ENCODE measurements at places on chromosomes 16 and 17.
A peak's percentile ranks its signal among the peaks of the same experiment; 100 is the strongest.

DNA sequence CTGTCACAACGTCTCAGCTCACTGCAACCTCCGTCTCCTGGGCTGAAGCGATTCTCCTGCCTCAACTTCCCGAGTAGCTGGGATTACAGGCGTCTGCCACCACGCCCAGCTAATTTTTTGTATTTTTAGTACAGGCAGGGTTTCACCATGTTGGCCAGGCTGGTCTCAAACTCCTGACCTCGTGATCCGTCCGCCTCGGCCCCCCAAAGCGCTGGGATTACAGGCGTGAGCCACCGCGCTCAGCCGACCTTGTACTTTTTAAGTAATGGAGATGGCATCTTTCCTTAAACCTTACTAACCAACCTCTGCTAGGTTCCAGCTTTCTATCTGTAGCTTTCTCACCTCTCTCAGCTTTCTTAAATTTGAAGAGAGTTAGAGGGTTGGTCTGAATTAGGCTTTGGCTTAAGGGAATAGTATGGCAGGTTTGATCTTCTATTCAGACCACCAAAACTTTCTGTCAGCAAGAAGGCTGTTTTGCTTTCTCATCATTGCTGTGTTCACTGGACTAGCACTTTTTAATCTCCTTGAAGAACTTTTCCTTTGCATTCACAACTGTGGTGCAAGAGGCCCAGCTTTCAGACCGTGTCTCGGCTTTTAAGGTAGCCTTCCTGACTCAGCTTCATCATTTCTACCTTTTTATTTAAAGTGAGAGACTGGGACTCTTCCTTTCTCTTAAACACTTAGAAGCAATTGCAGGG is 28.0 kb downstream of the YWHAE start:
- peaks cover 11% of the 10 kb centered on the region for H3K36me3 ChIP-seq
- no peaks in the 10 kb centered on the region for H3K27me3 ChIP-seq
- no peak overlapping the region for H3K27ac ChIP-seq
- DNase-seq = no peak

- H3K27me3 ChIP-seq = no peaks in the 10 kb centered on the region
- DNase-seq = peak; percentile 28
- H3K36me3 ChIP-seq = peaks cover 31% of the 10 kb centered on the region
- peaks cover 33% of the 10 kb centered on the region for H3K4me1 ChIP-seq
- H3K4me3 ChIP-seq = peak overlapping the region; percentile 87
Measured at GRCh38 chr17:80146121-80147034, 550 bp downstream of the EIF4A3 start.

GRCh38 chr17:27506348-27507218 is 50.3 kb downstream of the KSR1 start:
- DNase-seq = no peak
- H3K4me1 ChIP-seq = no peaks in the 10 kb centered on the region
- no peak overlapping the region for H3K4me3 ChIP-seq
- H3K27me3 ChIP-seq = no peaks in the 10 kb centered on the region

GRCh38 chr17:2140683-2141082 is 85.8 kb downstream of the HIC1 start:
- DNase-seq = no peak
- H3K4me3 ChIP-seq = no peak overlapping the region
- no peaks in the 10 kb centered on the region for H3K27me3 ChIP-seq
- H3K36me3 ChIP-seq = peaks cover 14% of the 10 kb centered on the region
- peaks cover 4% of the 10 kb centered on the region for H3K4me1 ChIP-seq

DNA sequence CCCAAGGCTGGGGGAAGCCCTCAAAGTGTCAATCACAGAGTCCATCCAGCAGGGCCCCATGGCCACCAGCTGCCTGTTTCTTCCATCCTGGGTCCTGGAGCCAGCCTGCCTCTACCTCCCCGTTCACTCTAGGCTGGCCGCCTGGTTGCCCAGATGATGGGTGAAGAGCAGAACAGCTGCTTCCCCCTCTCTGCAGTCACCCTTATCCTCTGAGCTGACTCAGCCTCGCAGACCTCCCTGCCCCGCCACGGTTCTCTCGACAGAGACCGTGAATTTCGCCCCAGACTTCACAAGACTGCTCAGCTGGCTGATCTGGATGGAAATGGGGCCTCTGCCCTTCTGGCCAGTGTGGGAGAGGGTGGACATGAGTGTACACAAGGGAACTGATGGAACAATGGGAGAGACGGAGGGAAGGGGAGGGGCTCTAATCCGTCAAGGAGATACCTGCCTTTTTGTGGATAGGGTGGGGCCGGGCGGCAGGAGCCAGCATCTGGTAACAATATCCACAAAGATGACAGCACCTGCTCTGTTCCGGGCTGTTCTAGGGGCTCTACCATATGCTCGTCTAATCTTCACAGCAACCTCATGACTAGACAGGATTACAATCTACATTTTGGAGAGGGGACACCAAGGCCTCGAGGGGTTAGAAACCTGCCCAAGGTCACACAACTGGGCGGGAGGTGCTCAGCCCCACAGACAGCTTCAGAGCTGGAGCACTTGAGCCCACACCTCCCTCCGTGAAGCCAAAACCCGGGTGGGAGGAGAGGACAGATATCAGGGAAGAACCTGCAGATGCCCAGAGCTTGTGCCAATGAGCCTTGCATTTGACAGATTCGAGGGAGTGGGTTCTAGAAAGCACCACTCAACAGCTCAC is 136.0 kb downstream of the SDK2 start:
- no peaks in the 10 kb centered on the region for H3K36me3 ChIP-seq
- H3K27me3 ChIP-seq = no peaks in the 10 kb centered on the region
- no peak overlapping the region for H3K4me3 ChIP-seq
- DNase-seq = no peak
- no peaks in the 10 kb centered on the region for H3K4me1 ChIP-seq

DNA sequence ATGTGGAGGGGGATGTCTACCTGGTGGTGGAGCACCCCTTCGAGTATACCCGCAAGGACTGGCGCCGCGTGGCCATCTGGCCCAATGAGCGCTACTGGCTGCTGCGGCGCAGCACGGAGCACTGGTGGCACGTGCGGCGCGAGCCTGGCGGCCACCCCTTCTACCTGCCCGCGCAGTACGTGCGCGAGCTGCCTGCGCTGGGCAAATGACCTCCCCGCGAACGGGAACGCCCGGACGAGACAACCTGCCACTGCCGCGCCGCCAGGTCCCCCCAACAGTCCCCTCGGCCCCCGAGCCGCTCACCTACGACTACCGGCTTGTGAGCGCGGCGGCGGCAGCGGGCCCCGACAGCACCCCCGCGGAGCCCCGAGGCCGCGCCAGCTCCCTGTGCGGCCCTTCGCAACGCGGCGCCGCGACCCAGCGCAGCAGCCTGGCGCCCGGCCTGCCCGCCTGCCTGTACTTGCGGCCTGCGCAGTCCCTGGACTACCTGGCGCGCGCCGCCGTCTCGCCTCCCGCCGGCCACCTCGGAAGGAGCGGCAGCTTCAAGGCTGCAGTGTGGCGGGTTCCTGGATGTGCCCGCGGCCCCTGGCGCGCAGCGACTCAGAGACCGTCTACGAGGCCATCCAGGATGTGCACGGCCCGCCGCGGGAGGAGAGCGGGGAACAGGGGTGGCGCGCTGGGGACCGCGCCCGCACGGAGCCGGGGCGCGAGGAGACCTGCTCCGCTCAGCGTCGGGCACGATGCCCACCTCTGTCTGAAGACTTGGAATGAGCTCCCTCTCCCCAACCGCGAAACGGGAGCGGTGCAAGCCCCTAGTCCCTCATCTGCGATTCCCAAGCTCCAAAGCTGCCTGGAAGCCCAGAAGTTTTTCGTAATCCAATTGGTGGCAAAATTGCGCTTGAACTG is 48.7 kb upstream of the AMZ2 start:
- H3K27ac ChIP-seq = no peak overlapping the region
- H3K4me1 ChIP-seq = peaks cover 56% of the 10 kb centered on the region
- no peaks in the 10 kb centered on the region for H3K27me3 ChIP-seq
- H3K4me3 ChIP-seq = peak overlapping the region; percentile 82

GRCh38 chr17:6713130-6713917 is at the start of gene SLC13A5:
TSS of gene SLC13A5 (minus strand) at chr17:6713369. CDS start at chr17:6713333, 36 bp downstream.
- no peak within 1 kb of the TSS for H3K4me3 ChIP-seq
- H3K27ac ChIP-seq = no peak within 1 kb of the TSS
- H3K36me3 ChIP-seq = no peaks in the 10 kb centered on the region
- peaks cover 9% of the 10 kb centered on the region for H3K4me1 ChIP-seq
- no peak for DNase-seq

- no peaks in the 10 kb centered on the region for H3K36me3 ChIP-seq
- H3K27ac ChIP-seq = peak overlapping the region; percentile 79
- peak overlapping the region; percentile 58 for H3K4me3 ChIP-seq
- peaks cover 70% of the 10 kb centered on the region for H3K4me1 ChIP-seq
Measured at GRCh38 chr17:68346448-68346847, 55.2 kb downstream of the ARSG start.

GRCh38 chr17:73232587-73233373 is 28.9 kb downstream of the CPSF4L start:
- peaks cover 16% of the 10 kb centered on the region for H3K36me3 ChIP-seq
- peak overlapping the region; percentile 92 for H3K4me3 ChIP-seq
- DNase-seq = no peak

DNA sequence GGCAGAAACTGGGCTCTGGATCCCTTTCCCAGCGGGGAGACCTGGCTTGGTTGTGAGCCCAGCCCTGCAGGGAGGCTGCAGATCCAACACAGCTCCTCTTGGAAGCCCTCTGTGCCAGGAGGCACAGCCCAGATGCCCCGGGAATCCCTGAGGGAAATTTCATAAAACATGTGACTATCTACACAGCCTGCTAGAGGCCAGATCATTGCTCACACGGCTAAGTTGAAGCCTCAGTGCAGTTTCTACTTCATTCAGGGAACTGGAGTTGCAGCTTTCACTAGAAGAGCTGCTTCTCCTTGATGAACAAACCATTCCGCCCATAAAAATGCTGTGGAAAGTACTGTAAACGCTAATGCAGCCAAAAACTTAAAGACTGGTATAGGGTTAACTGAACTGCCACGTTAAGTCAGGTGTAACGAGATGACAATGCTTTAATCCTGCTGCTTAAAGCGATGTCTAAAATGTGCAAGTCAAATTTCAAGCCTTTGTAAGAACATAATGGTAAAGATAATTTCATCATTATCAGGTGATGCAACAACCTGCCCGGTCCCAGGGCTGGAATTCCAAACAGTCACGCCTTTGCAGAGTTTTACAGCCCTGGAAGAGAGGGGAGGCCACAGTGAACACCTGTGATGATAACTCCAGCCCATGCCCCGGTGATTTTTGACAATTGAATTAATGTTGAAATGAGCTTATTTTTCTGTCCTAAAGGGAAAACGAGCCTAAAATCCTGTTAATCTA is 172.5 kb downstream of the ZFHX3 start:
- no peak overlapping the region for H3K4me3 ChIP-seq
- no peak for DNase-seq
- no peaks in the 10 kb centered on the region for H3K4me1 ChIP-seq
- H3K27me3 ChIP-seq = no peaks in the 10 kb centered on the region
- no peak overlapping the region for H3K27ac ChIP-seq

GRCh38 chr16:89090182-89090630 is 3.4 kb upstream of the ACSF3 start:
- no peak overlapping the region for H3K4me3 ChIP-seq
- H3K27me3 ChIP-seq = no peaks in the 10 kb centered on the region
- H3K36me3 ChIP-seq = no peaks in the 10 kb centered on the region
- H3K27ac ChIP-seq = no peak overlapping the region

- H3K27me3 ChIP-seq = no peaks in the 10 kb centered on the region
- peak overlapping the region; percentile 38 for H3K27ac ChIP-seq
- H3K36me3 ChIP-seq = no peaks in the 10 kb centered on the region
- peaks cover 14% of the 10 kb centered on the region for H3K4me1 ChIP-seq
Measured at GRCh38 chr17:18158022-18158600, 25.5 kb upstream of the ALKBH5 start.

GRCh38 chr16:14470788-14471187 is 159.3 kb downstream of the PARN start:
- H3K27ac ChIP-seq = no peak overlapping the region
- H3K4me3 ChIP-seq = no peak overlapping the region
- no peak for DNase-seq
- no peaks in the 10 kb centered on the region for H3K27me3 ChIP-seq

DNA sequence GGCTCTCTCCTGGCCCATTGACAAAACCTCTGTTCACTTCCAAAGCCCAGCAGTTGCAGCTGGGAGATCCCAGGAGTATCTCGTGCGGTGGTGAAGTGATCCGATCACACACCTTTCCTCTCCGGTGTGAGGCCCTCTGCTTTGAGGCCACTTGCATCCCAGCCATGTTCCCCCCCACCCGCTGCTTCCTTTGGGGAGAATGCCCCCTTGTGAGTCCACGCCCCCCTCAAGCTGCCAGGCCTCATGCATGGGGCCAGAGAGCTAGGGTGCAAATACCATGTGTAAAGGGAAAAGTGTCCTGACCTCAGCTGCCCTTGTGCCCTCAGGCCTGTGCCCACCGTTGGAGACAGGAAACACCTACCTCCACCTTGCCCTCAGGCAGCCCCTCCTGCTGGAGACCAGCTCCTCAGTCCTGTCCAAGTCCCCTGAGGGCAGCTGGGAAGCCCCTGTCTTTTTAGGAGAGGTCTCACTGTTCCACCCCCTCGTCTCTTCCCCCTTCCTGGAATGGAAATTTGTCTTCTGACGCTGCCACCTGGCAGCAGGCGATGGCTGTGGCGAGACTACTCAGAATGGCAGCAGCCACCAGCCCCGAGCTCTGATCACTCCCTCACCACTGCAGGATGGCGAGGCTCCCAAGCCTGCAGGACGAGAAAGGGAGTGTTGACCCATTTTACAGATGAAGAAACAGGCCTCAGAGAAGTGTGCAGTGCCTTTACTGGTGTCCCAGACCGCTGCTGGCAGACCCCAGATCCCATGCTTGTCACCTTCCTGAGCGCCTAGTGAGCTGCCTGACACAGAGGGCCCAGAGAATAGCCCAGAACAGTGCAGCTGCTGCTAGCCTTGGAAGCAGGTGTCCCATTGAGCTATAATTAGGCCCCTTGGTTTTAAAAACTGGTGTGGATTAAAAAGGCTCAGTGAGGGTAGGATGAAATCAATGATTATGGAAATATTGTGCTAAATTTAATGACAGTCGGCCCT is 120.6 kb upstream of the CACNG5 start:
- H3K36me3 ChIP-seq = peaks cover 2% of the 10 kb centered on the region
- H3K4me3 ChIP-seq = no peak overlapping the region
- H3K27ac ChIP-seq = no peak overlapping the region
- no peak for DNase-seq
- no peaks in the 10 kb centered on the region for H3K4me1 ChIP-seq

DNA sequence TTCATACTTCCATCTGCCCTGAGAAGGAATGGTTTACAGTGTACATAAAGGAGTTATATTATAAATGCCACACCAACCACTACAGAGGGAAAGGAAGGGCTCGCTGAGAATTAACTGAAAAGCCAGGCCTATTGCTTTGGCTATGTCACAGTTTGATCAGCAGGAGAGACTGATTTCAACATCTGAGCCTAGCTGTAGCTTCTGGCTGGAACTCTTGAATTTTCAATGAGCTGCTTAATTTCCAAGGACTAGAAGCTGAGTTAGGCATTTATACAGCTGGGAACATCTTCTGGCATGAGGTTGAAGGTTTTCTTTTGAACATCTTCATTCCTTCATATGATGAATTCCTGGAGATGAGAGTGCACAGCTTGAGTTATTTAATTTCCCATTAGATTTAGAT is 47.6 kb upstream of the GNAO1 start:
- H3K4me1 ChIP-seq = no peaks in the 10 kb centered on the region
- H3K4me3 ChIP-seq = no peak overlapping the region
- peaks cover 9% of the 10 kb centered on the region for H3K27me3 ChIP-seq
- no peaks in the 10 kb centered on the region for H3K36me3 ChIP-seq

GRCh38 chr17:78252701-78253635 is 21.5 kb downstream of the TMEM235 start:
- H3K36me3 ChIP-seq = no peaks in the 10 kb centered on the region
- no peak for DNase-seq
- H3K27me3 ChIP-seq = no peaks in the 10 kb centered on the region
- peak overlapping the region; percentile 82 for H3K27ac ChIP-seq
- H3K4me3 ChIP-seq = peak overlapping the region; percentile 44

Data from CD4-positive, CD25-positive, alpha-beta regulatory T cell (primary cell).